ENCODE measurements at places on chromosomes 5 and 9.

GRCh38 chr9:107049046-107049802 is 186.3 kb downstream of the ZNF462 start:
- DNase-seq: no peak

GRCh38 chr9:34555936-34556525 is 33.2 kb upstream of the ENHO start:
- no peak for DNase-seq

GRCh38 chr5:180069589-180070247 is 1.8 kb downstream of the RNF130 start:
- DNase-seq: no peak

DNA sequence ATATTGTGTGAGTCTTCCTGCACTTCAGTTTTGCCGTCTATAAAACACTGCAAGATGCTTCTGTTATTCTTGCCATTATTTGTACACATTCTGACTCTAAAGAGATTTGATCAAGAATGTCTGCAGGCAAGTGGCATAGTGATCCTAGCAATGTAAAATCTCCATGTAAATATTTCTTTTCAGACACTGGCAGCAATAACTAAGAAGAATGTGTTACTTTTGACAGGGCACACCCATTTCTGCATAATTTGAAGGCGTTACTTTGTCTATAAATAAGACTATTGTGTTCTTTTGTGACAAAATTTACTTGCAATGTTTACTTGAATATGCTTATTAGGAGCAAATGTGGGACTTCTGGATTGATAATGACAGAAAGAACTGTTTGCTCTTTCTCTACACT is 20.1 kb downstream of the RANBP3L start:
- DNase-seq: no peak

DNA sequence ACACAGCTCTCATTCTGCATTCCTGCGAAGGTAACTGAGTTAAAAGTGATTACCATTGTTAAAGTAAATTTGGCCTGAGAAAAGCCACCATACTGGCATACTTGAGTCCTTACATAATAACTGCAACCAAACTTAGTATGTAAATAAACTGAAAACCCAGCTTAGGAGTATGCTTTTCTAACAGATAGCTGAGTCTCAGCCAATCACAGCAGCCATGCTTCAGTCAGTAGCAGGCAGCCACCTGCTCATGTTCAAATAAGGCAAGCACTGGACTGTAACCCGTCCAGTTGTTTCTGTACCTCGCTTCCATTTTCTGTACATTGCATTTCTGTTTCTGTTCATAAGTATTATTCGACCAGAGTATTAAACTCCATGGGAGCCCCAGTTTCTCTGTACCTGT is 58.6 kb downstream of the GCNT4 start:
- DNase-seq: no peak

GRCh38 chr5:176594554-176594953 is 15.4 kb downstream of the GPRIN1 start:
- DNase-seq: no peak

DNA sequence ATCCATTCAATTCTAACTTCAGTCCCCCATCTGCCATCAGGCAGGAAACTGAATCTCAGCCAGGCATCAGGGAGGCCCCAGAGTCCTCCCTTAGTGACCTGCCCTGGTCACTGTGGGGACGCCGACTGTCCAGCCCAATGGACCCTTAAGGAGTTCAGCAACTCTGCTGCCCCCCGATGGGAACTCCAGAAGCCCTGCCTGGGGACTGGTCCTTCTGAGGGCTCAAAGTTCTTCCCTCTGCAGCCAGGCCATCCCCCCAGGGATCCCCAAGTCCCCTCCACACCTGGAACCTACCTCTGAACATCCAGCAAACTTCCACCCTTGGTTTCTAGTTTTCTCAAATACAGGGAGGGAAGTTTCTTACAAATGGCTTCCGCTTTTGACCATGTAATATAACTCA is 76.8 kb downstream of the UBE2QL1 start:
- DNase-seq: no peak

DNA sequence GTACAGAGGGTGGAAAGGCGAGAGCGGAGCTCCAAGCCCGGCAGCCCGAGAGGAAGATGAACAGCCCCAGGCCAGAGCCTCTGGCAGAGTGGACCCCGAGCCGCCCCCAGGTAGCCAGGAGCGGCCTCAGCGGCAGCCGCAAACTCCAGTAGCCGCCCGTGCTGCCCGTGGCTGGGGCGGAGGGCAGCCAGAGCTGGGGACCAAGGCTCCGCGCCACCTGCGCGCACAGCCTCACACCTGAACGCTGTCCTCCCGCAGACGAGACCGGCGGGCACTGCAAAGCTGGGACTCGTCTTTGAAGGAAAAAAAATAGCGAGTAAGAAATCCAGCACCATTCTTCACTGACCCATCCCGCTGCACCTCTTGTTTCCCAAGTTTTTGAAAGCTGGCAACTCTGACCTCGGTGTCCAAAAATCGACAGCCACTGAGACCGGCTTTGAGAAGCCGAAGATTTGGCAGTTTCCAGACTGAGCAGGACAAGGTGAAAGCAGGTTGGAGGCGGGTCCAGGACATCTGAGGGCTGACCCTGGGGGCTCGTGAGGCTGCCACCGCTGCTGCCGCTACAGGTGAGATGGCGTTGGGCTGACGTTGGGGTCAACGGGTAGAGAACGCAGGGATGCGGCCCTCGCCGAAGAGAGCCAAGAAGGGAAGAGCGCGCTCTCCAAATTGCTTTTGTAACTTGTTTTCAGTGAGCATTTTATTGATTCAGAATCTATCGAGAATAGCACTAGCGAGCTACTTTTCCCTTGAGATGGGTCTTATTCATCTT is at the start of gene PTGER4:
Gene PTGER4 (plus strand): TSS at position 3 of the 769 bp plus-strand sequence. CDS start 1,079 bp downstream, outside the sequence.
- no peak for DNase-seq

GRCh38 chr5:66851306-66851705 is 255.1 kb downstream of the MAST4 start:
- DNase-seq: no peak

- DNase-seq: peak; percentile 86
Observed at GRCh38 chr9:87193925-87194868, 246.9 kb upstream of the GAS1 start.

DNA sequence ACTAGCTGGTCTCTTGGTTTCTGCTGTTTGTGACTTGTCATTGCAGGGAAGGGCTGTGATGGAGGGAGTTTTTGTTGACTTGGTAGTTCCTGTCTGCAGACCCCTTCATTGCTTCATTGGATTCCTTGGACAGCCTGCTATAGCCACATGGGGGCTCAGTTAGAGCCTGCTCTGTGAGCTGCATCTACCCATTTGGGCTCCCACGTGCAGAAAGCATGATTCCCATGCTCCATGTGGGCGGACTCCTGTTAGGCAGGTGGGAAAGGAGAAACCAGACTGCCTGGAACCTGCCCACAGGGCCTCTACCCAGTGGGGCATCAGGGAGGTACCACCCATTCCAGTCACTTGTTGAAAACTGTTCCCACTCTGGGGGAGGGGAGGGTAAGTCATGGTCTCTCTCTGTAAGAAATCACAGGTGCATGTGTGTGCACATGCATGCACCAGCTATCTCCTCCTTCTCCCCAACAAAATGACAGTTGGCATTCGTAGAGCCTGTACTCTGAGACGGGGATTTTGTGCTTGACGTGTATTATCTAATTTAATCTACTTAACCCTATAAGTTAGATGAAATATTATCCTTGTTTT is 61.0 kb downstream of the DAPK1 start:
- DNase-seq: no peak

- peak; percentile 52 for DNase-seq
Observed at GRCh38 chr9:127311239-127311741, 46.7 kb downstream of the GARNL3 start.

GRCh38 chr5:141850244-141850768 is 27.9 kb downstream of the PCDH1 start:
- DNase-seq: peak; percentile 24

DNA sequence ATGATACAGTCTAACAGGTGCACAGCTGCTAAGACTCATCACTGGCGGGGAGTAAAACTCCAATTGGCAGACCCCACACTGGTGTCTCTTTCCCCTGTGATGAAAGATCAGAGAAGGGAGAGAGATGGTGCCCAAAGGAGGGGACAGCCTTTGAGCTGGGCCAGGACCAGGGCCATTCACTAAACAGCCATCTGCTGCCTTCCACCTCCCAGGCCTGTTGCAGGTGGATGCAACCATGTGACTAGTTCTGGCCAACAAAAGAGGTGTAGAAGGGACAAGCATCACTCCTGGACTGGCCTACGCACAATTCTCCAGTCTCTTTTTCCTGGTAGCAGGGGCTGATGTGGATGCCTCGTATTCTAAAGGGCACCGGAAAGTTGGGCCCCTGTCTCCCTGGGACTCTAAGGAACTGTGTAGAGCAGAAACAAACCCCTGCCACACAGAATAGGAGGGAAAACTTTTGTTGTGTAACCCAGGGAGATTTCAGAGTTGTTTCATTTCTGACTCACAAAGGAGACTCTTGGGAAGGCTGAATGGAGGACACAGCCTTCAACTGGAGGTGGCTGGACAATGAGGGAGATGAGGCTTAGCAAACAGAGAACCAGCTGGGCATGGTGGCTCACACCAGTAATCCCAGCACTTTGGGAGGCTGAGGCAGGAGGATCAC is 26.9 kb downstream of the TNIP1 start:
- DNase-seq: no peak

GRCh38 chr9:16371306-16371705 is 499.2 kb downstream of the BNC2 start:
- no peak for DNase-seq

DNA sequence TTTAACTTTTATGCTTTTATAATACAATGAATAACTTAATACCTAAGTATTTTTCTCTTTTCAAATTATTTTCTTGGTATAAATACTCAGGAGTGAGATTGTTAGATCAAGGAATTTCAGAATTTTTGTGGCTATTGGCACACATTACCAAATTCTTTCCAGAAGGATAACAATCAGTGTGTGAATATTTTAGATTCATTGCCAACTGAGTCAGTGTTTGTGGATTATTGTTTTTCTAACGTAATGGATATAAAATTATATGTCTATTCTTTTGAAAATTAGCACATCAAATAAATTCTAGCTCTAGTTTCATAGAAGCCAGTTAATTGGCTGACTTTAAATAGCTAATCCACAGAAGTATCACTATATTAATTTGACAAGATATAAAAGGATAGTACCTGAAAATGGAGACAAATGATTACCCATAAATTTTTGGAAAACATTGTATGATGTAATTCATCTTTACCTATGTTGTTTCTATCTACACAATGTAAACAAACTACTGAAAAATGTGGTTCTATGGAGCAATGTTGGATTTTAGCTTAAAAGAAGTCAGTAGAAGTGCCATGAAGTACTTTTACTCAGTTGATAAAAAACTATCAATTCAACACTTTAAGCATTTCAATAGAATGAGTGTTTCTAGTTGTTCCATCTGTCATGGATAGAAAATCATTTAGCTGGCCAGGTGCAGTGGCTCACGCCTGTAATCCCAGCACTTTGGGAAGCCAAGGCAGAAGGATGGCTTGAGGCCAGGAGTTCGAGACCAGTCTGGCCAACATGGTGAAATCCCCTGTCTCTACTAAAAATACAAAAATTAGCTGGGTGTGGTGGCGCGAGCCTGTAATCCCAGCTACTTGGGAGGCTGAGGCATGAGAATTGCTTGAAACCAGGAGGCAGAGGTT is 185.1 kb downstream of the ADAMTSL1 start:
- no peak for DNase-seq

GRCh38 chr9:33375238-33375840 is 27.0 kb downstream of the AQP7 start:
- no peak for DNase-seq

GRCh38 chr5:159096924-159097783 is 2.6 kb downstream of the EBF1 start:
- DNase-seq: no peak

- no peak for DNase-seq
Observed at GRCh38 chr5:176166427-176166826, 71.8 kb upstream of the SIMC1 start.

- peak; percentile 74 for DNase-seq
Observed at GRCh38 chr5:43007911-43008362, 32.2 kb downstream of the ANXA2R start.

Measured in brain microvascular endothelial cell (primary cell).